Astrocyte of the hippocampus (primary cell): ENCODE measurements at places on chromosomes 7 and 10.
A peak's percentile ranks its signal among the peaks of the same experiment; 100 is the strongest.

DNA sequence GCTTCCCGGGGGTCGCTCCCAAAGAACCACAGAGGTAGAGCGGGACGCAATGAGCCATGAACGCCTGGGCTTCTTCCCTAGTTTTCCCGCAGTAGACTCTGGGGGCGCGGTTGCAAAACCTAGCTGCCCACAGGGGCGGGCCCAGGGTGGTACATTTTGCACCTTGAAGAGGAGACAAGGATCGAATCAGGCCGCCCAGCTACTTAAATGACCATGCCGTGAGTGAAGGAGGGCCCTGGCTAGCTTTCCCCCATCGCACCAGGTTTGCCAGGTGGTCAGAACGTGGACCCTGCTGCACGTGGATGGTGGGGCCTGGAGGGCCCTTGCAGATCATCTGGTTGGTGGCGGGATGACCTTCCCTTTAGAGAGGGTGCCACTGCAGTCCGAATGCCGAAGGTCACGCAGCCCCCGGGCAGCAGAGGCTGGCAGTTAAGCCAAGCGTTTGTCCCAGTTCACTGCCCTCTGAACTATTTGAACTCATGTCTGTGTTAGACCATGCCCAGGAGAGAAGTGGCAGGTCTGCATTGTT is 604 bp upstream of the SHTN1 start:
- DNase-seq: no peak

DNA sequence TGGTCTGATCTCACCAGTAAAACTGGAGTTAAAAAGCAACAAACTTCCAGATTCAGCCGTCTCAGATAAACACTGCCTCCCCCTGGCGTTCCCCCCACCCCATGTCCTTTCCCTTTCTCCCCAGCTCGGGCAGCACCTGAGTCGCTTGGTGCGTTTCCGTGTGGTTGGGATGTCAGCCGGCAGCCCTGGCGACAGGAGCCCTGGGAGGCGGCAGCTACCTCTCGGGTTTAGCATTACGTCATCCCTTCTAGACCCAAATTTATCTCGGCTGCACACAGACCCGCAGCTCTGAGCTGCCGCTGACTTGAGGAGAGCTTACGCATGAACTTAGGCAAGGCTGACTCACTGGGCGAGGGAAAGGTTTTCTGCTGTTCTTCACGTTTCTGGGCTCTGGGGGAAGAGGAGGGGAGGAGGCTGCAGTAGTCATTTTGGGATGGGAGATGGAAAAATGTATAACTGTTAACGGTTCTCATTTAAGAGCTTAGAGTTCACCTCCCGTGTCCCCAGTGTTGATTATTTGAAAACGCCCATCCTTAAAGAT is 14.4 kb downstream of the MXI1 start:
- peak; percentile 93 for DNase-seq

DNA sequence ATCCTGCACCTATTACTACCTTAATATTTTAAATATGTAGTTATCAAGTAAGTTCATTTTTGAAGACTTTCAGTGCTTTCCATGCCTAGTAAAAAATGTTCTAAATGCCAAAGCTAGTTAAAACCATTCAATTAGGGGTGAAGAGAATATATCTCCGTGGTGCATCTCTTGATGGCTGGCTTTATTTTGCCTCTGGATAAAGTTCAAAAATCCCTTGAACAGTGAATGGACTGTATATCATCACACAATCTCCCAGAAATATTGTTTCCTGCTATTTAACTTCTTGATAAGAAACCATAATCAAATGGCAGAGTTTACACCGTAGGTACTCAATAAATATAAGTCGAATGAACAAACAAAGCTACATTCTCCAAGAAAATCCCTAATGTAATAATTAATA is 1113.0 kb upstream of the C7orf33 start:
- no peak for DNase-seq

- no peak for DNase-seq
Measured at GRCh38 chr10:27638071-27638750, 107.4 kb downstream of the MKX start.

- peak; percentile 27 for DNase-seq
Measured at GRCh38 chr7:139075871-139076686, 33.4 kb downstream of the ZC3HAV1 start.

GRCh38 chr10:7567911-7568620 is 98.7 kb downstream of the ITIH5 start:
- no peak for DNase-seq

GRCh38 chr10:92756201-92757065 is 66.7 kb downstream of the HHEX start:
- DNase-seq: no peak

GRCh38 chr7:157884461-157885062 is 547.8 kb downstream of the DNAJB6 start:
- no peak for DNase-seq
